ENCODE measurements at places on chromosomes 5 and 9.

- no peak for DNase-seq
These were observed 16.6 kb downstream of the MAP1B start for GRCh38 chr5:72123764-72124376.

DNA sequence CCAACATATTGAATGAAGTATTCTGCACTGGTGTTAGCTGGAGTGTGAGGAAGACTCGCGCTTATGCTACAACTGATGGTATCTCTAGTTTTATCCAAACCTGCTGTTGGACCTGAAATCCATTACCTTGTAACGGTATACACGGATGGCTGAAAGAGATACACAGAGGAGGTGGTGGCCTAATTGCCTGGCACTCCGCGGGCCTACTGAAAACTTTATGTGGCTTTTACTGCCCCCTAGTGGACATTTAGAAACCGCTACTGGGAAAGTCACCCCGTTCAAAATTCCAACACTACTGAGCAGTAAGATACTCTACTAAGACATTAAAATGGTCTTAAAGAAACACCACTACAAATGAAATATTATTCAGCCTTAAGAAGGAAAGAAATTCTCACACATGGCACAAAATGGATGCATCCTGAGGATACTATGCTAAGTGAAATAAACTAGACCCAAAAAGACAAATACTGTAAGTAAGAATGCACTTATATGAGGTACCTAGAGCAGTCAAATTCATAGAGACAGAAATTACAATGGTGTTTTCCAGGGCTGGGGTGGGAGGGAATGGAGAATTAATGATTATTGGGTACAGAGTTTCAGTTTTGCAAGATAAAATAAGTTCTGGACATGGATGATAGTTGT, 100.4 kb downstream of the TTLL11 start:
- peak; percentile 62 for DNase-seq

DNA sequence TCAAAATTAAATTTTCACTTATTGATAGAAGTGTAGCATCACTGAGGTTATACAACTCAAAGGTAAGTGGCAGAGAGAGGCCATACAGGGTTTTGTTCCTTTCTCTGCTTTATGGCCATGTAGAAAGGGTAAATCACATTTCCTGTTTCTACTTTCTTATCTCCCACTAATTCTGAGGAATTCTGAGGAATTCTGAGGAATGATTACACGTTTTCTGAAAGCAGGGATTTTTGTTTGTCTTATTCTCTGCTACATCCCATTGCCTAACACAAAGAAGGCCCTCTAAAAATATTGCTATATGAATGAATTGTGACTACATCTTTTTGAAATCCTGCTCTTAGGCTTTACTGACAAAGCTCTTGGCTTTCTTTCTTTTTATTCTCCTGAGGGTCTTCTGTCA, 516.9 kb upstream of the ZNF608 start:
- DNase-seq: no peak

- DNase-seq: peak; percentile 53
These were observed 26.9 kb downstream of the RAI14 start for GRCh38 chr5:34682926-34683623.

DNA sequence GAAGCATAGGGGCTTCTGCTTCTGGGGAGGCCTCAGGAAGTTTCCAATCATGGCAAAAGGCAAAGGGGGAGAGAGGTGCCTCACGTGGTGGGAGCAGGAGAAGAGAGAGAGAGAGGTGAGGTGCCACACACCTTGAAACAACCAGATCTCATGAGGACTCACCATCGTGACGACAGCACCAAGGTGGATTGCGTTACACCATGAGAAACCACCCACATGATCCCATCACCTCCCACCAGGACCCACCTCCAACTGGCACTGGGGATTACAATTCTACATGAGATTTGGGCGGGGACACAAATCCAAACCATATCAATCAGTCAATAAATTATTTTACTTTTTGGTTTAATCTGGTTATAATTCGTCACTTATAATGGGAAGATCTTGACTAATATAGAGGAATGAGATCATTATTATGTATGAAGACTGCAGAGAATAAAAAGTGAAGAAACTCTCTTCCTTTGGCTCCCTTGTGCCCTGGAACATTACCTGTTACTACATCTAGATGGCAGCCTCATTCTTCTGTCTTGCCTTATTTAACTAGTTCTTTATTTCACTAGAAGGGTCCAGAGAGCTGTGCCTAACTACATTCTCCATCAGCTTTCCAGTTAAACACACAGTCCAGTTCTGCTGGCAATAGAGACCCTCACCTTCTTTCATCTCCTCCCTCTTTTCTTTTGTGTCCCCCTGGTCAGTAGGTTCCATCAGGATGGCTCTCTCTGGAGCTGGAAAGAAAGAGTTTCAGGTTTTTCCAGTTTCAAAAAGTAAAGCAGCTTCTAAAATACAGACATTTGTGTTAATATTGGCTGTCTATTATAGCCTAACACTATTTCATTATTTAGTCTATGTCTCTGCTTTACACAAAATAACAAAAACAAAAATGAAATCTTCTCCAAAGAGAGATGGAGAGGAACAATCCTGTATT, 21.7 kb upstream of the SPINK7 start:
- DNase-seq: no peak
